Left forelimb (tissue), 1 donor: ENCODE measurements at places on chromosomes 3 and 15.

- no peak for DNase-seq
Measured at GRCh38 chr3:1269808-1270207, 177.0 kb downstream of the CNTN6 start.

DNA sequence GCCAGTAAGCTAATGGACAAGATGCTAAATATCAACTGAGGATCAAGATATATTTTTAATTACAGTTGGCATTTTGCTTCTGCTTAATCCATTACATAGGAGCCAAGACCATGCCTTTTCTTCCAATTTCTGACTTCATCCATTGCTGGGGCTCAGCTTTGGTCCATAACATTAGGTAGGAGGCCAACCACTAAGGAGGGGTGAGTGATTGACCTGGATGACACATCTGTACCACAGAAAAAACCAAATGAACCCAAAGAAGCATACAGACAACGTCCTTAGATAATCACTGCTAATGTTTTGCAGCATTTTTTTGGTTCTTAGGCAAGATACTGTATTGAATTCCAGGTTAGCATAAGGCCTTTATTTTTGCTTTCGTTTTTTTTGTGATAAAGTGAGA, 353.2 kb upstream of the KCNH8 start:
- no peak for DNase-seq

- no peak for DNase-seq
Measured at GRCh38 chr3:25257026-25257425, 171.0 kb upstream of the RARB start.

GRCh38 chr15:100210338-100210737, 131.4 kb downstream of the ADAMTS17 start:
- DNase-seq: no peak

- DNase-seq: no peak
Measured at GRCh38 chr3:172448661-172449465, 607 bp upstream of the GHSR start.

DNA sequence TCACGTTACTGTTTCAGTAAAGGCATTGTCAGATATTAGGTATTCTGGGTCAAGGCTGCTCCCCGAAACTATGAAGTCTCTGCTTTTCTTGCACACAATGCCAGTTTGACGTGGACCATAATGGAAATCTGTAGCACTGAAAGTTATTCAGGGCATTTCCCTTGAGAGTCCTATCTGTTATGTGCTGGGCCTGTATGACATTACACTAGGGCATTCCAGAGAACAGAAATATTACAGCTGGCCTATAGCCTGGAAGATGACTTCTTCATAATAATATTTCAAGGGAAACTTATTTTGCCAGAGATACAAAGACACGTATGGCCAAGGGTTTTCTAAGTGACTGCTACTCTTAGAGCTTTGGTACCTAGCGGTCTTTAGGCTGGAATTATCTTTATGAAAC, 613.6 kb upstream of the CBLB start:
- DNase-seq: no peak

GRCh38 chr3:173778251-173778650, 380.7 kb downstream of the NLGN1 start:
- DNase-seq: no peak
